ENCODE measurements at places on chromosomes 11 and 22.

- DNase-seq, result no peak
These were observed 217.7 kb downstream of the MN1 start for GRCh38 chr22:27583856-27584255.

- DNase-seq, result no peak
These were observed 12.0 kb downstream of the YWHAH start for GRCh38 chr22:31956360-31956759.

DNA sequence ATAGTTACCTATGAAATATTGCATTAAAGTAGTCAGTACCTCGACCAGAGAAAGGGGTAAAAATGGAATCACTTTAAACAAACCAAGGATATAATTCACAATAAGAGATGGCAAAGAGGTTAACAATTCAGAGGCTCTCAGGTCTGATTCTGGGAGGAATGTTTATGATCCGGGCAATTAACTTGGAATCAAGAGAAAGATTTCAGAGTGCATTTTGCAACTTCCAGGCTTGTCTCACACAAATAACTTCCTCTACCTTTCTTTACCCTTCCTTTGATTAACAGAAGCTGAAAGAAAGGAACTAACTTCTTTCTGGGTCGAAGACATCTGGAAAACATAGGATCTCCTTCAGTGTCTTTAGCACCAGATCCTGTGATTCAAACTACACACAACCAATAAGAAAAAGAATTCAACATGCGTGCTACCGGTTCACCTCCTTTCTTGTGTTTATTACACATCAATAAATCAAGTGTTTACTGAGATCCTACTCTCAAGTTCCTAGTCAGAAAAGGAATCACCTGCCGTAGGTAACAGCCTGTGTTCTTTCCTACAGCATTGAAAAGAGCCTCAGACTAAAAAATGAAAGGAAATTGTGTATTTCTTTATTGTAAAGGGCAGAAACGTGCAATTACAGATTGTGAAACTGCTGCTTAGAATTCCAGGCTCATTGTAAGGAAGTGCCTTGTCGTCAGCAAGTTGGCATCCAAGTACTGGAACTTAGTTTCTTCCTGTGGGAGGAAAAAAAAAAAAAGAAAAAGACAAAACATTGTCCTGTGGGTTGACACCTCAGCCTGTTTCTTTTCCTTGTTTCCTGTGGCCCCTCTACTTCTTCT, 29.5 kb downstream of the CARD18 start:
- no peak for DNase-seq

- DNase-seq, result no peak
These were observed 8.2 kb upstream of the MAFF start for GRCh38 chr22:38193580-38193979.

- DNase-seq, result no peak
These were observed 11.7 kb upstream of the RASD2 start for GRCh38 chr22:35528927-35529326.

DNA sequence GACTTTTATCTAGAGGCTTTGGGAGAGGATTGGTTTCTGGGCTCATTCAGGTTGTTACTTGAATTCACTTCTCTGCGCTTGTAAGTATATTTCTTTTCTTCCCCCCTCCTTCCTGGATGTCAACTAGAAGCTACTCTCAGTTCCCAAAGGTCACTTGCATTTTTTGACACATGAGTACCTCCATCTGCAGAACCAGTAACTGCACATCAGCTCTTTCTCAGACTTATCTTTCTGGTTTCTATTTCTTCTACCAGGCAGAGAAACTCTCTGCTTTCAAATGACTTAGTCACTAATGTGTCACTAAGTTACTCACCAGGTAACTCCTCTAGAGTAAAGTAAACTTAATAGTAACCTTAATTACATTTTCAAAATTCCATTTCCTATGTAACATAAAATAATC, 773.0 kb upstream of the LUZP2 start:
- DNase-seq, result no peak

- peak; percentile 97 for DNase-seq
These were observed at the start of gene NCF4 for GRCh38 chr22:36860821-36861659. Gene NCF4 (plus strand): TSS chr22:36861006. CDS start chr22:36861172, 166 bp downstream.

DNA sequence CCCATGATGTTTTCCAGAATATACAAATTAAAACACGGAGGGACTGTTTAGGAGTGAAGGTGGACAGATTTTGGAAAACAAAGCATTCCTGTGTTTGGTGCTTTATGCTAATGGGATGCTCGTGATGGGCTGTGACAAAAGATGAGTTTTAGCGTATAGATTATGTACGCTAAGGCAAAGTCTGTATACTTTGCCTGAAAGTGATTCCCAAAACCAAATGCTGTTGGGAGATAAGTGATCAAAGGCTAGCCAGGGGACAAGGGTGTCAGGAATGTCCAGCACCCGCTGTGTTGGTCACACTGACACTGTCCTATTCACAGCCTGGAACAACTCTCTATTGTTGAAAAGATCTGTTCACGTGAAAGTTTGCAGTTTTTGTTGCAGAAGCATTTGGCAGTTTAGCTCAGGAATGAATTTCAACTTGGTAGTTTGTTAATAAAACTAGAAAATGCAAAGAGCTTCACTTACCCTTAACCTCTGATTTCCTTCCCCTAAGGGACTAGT, 1.5 kb downstream of the JAM3 start:
- DNase-seq, result no peak

- DNase-seq, result no peak
These were observed 14.3 kb downstream of the CLDN5 start for GRCh38 chr22:19509923-19510322.

- no peak for DNase-seq
These were observed 1.5 kb downstream of the A4GALT start for GRCh38 chr22:42719133-42719532.

- DNase-seq, result no peak
These were observed 87.1 kb upstream of the BIRC3 start for GRCh38 chr11:102230186-102230585.

DNA sequence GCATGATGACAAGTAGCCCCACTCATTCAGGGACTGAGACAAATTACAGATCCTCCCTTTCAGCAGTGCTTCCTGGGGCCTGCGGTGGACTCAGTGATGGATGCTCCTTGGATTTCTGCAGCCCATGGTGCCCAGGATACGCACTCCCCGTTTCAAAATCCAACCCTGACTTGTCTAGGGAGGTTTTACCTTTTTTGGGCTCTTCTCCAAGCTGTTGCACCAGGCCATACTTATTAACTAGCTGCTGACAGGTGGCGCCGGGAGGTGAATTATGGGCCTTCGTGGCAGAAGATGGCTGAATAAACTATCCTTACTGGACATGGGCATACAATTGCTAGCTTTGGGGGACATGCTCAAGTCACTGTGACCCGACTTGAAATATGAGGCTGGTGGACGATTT, 324.3 kb upstream of the SYN3 start:
- no peak for DNase-seq

GRCh38 chr11:8092587-8093424, 11.8 kb downstream of the TUB start:
- DNase-seq, result peak; percentile 20

- peak; percentile 49 for DNase-seq
These were observed 55.3 kb upstream of the FBXO3 start for GRCh38 chr11:33829430-33830141.

DNA sequence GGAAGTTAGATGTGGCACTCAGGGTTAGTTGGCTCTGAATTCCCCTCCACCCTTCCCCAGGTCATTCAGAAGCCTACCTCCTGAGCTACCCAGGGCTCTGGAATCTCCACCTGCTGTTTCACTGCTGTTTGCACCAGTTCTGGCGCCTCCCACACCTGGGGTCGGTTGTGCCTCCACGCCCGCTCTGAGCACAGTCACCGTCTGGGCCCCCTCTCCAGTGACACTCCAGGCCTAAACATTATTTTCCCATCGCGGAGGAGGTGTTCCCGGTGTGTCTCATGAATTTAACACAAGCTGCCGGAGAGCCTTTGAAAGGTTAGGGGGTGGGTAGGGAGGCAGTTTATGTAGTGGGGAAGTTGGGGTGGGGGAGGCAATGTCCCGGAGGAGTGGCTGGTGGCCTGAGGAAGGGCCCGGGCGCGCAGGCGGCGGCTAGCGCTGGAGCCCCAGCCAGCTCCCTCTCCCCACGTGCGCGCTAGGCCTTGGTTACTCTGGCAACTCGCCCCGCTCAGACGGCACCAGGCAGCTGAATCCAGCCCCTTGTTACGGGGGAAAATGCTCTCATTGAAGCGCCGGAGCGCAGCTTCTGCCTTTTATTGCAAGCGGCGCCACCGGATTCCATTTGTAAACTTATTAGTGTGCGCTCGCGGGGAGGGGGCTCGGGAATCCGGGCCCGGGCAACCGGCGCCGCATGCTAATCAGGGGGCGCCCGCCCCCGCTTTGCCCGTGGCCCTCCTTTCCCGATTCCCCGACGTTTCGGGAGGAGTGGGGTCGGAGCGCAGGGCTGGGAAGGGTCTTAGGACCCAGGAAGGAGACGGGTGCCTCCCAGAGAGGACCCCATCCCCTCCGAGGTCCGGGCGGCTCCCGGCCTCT, 52.4 kb downstream of the GRIK4 start:
- no peak for DNase-seq

- no peak for DNase-seq
These were observed 352.5 kb downstream of the TBC1D22A start for GRCh38 chr22:47114813-47115517.

- DNase-seq, result no peak
These were observed 34.3 kb downstream of the MRTFA start for GRCh38 chr22:40602231-40602630.

DNA sequence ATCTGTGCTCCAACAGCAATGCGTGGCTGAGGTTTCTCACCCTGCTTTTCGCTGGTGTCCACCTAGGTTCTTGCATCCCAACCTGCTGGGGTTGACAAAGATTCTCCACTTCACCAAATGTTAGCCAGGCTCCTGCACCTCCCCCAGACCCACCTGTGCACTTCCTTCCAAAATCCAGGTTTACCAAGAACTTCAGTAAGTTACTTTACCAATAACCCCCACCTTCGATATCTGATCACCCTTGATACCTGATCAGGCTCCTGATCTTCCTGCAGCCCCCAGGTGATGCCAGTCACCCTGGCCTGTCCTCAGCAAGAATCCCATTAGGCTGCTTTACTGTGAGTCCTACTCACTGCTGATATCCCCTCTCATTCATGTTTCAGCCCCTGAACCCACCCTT, 1203.4 kb downstream of the TBC1D22A start:
- DNase-seq, result no peak

DNA sequence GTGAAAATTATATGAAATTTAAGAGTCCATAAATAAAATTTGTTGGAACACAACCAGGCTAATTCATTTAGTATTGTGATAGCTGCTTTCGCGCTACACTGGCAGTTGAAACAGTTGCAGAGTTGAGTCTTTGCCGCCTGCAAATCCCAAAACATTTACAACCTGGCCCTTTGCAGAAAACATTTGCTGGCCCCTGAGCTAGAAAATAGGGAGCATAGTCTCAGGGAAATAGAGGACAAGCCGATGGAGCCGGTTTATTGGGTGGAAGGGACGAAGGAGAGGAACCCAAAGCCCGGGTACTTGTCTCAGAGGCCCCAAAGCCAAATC, 527 bp upstream of the SAC3D1 start:
- DNase-seq, result no peak

GRCh38 chr11:112541140-112542046, 280.7 kb upstream of the PLET1 start:
- no peak for DNase-seq

- DNase-seq, result no peak
These were observed 867 bp downstream of the SPA17 start for GRCh38 chr11:124674571-124674970.

GRCh38 chr11:20592741-20593140, 6.7 kb upstream of the SLC6A5 start:
- DNase-seq, result no peak

DNA sequence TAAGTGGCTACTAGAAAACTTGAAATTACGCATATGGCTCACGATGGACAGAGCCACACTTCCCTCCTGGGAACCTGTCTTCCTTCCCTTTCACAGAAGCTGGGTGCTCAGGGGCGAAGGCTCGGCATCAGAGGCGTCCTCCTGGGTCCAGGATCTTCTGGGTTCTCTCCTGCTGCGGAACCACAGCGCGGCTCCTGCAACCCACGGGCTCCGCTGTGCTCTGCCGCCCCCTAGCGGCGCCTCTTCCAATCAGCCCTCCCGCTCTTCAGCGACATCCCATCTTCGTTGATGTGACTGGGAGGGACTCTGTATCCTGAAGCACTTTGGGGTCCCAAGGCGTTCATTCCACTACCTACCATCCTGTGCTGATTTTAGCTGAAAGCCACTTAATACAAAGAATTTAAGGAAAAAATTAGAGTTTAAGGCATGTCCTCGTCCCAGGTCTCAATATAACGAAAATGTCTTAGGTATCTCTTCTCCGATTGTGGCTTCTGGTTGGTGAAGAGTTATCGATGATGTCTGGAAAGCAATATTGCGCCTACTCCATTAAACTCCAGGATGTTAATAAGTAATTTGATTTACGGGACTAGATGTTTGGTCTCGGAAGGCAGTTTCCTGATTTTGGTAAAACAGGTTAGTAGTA, 14.8 kb upstream of the RPS3 start:
- DNase-seq, result peak; percentile 35

- DNase-seq, result no peak
These were observed 57.4 kb downstream of the CLMP start for GRCh38 chr11:123137431-123138224.

GRCh38 chr11:128723531-128723930, 29.7 kb downstream of the FLI1 start:
- DNase-seq, result no peak

DNA sequence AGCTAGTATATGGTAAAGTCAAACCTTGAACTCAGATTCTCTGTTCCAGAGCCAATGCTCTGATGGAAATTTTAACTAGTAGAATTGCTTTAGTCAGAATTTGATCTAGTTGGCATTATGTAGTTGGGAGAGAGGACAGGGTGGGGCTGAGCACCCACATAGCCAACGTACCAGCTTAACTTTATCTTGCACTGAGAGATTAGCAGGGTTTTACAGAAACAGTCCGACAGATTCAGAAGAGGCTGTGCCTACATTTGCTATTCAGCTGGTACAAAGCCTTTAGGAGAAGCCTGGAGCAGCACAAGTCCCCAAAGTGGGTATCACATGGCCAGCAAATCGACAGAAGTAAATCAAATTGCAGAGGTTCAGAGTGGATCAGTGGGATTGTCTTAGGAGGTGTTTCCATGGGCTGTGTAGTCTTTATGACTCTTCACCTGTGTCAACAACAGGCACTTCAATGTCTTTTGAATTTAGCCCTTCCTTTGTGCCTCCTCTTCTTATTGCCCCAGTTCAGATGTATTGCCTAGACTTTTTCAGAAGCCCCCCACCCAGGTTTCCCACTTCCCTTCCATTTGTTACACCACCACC, 7.3 kb upstream of the CSRP3 start:
- DNase-seq, result no peak

- no peak for DNase-seq
These were observed 82.2 kb downstream of the FLI1 start for GRCh38 chr11:128776069-128776423.

- DNase-seq, result no peak
These were observed 203.7 kb downstream of the ARHGAP42 start for GRCh38 chr11:100890789-100891188.

DNA sequence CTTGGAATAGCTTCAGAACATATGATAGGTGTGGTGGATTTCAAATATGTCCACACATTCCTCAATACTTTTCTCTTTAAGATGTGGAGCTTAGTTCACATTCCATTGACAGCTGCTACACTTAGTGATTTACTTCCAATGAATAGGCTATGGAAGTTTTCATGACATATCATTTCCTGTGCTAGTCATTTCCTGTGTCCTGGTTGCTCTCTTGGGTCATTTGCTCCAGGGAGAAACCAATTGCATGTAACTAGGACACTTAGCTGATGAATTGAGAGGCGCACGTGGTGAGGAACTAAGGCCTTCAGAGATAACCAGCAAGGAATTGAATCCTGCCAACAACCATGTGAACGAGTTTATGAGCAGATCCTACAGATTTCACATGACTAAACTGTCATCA, 120.9 kb downstream of the SLC17A6 start:
- DNase-seq, result no peak

All from stimulated activated naive B cell treated with anti-CD40 and anti-IgM and Interleukin-4, amounts not matched to agents 10 μg/mL and 1 μg/mL and 100 μg/mL, for 72 hours (primary cell).